H1 (cell line): ENCODE measurements at places on chromosomes 1 and 21.

DNA sequence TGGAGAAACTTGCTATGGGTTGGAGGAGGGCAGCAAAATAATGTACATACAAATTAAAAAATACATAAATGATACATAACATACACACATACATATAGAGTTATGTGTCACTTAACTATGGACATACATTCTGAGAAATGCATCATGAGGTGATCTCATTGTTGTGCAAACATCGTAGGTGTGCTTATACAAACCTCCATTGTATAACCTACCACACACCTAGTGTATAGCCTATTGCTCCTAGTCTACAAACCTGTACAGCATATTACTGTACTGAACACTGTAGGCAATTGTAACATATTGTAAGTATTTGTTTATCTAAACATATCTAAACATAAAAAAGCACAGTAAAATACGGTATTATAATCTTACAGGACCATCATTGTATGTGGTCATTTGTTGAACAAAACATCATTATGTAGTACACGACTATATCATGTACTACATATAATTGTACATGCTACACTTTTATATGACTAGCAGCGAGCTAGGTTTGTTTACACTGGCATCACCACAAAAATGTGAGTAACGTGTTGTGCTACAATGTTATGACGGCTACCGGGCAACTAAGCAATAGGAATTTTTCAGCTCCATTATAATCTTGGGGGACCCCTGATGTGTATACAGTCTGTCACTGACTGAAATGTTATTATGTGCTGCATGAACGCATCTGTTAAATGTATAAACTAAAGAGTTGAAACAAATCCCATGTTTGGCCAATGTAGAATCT lies 35.5 kb downstream of the ITGB3BP start:
- DNase-seq: no peak
- no peak overlapping the region for H3K27ac ChIP-seq

- no peaks in the 10 kb centered on the region for H3K27me3 ChIP-seq
- no peak for DNase-seq
- peaks cover 18% of the 10 kb centered on the region; the same call in 1 of the 2 replicates for H3K36me3 ChIP-seq
- H3K4me1 ChIP-seq: no peaks in the 10 kb centered on the region
- no peak overlapping the region for H3K4me3 ChIP-seq
Observed at GRCh38 chr1:100921110-100921706, 25.3 kb downstream of the SLC30A7 start.

GRCh38 chr1:176880955-176881595 lies 283.4 kb downstream of the ASTN1 start:
- H3K27me3 ChIP-seq: no peaks in the 10 kb centered on the region
- no peak overlapping the region for H3K4me3 ChIP-seq
- H3K27ac ChIP-seq: no peak overlapping the region
- H3K4me1 ChIP-seq: no peaks in the 10 kb centered on the region

- no peaks in the 10 kb centered on the region for H3K36me3 ChIP-seq
- H3K4me1 ChIP-seq: no peaks in the 10 kb centered on the region
Observed at GRCh38 chr1:209755926-209756614, at the start of gene TRAF3IP3. TSS of gene TRAF3IP3 (plus strand) at chr1:209756053. CDS start at chr1:209760040, 3,987 bp downstream.

- peak within 1 kb of the TSS; percentile 92 for H3K4me3 ChIP-seq
- H3K36me3 ChIP-seq: peaks cover 21% of the 10 kb centered on the region
- DNase-seq: peak; percentile 54
- H3K27me3 ChIP-seq: no peaks in the 10 kb centered on the region
Observed at GRCh38 chr1:155856975-155857930, at the start of gene GON4L. TSS of gene GON4L (minus strand) at chr1:155857214. CDS start at chr1:155853780, 3,434 bp downstream.

GRCh38 chr1:156483397-156483796 lies 17.2 kb downstream of the MEF2D start:
- no peaks in the 10 kb centered on the region for H3K27me3 ChIP-seq
- H3K36me3 ChIP-seq: peaks cover 19% of the 10 kb centered on the region
- no peak for DNase-seq
- H3K4me3 ChIP-seq: no peak overlapping the region
- H3K27ac ChIP-seq: no peak overlapping the region
